Heart left ventricle (tissue), 16 donors: ENCODE measurements at places on chromosomes 5 and 9. TPM values are rescaled to one million over a fixed set of nuclear protein-coding genes. Genes with fewer than 3 reads are reported as not detected.

DNA sequence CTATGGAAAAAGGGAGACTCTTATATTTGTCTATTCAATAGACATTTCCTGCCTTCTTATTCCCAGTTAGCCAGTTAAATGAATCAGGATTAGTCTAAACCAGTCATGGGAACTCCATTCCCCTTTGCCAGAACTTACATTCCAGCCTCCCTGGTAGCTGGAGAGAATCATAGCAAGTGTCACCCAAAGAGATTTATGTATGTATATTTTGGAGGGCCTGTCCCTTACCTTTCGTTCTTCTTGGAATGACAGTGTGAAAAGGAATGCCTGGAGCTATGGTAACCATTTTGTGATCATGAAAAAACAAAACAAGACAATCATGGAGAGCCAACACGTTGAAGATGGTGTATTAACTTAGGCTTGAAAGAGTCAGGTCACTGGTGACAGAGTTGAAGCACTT is 627.7 kb downstream of the CCDC171 start:
- no peaks in the 10 kb centered on the region for H3K4me1 ChIP-seq
- H3K4me3 ChIP-seq, result no peak overlapping the region
- no peaks in the 10 kb centered on the region for H3K36me3 ChIP-seq
- no peaks in the 10 kb centered on the region for H3K27me3 ChIP-seq
- no peak for DNase-seq
- H3K27ac ChIP-seq, result no peak overlapping the region

DNA sequence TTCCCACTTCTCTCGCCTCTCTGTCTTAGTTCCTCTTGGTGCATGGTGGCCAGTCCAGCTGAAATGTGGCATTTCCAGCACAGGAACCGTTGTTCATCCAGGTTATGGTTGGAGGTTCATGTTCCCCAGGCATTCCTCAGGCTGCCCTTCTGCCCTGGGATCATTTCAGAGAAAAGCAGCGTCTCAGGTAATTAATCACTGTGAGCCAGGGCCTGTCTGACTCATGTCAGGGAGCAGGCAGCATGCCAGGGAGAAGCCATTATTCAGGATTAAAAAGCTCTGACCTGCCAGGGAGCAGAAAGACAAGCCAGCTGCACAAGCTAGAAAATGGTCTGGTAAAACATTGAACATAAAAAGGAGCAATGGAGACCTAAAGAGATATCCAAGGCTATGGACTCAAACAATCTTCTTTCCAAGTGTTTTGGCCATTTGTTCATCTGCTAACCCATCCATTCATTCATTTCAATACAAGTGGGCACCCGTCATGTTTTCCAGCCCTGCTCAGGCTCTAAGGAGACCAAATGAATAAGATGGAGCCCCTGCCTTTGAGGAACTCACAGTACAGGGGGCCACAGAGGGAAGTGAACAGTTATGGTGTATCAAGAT is 241.4 kb downstream of the DRD1 start:
- no peaks in the 10 kb centered on the region for H3K36me3 ChIP-seq
- no peak overlapping the region for H3K4me3 ChIP-seq
- no peak overlapping the region for H3K27ac ChIP-seq
- DNase-seq, result no peak
- H3K4me1 ChIP-seq, result no peaks in the 10 kb centered on the region

GRCh38 chr9:37198039-37198729 is 77.8 kb downstream of the ZCCHC7 start:
- peaks cover 26% of the 10 kb centered on the region for H3K4me1 ChIP-seq
- no peak overlapping the region for H3K27ac ChIP-seq
- H3K27me3 ChIP-seq, result no peaks in the 10 kb centered on the region
- H3K36me3 ChIP-seq, result no peaks in the 10 kb centered on the region
- DNase-seq, result no peak
- H3K4me3 ChIP-seq, result no peak overlapping the region

The ZDHHC11B gene
- 8.8 TPM for polyA plus RNA-seq

The OCLN gene
- polyA plus RNA-seq, result 2.1 TPM

The ZNF658 gene
- 1.8 TPM for polyA plus RNA-seq

The LCN12 gene
- polyA plus RNA-seq, result 3.9 TPM

The KIF20A gene
- 0.12 TPM for polyA plus RNA-seq

The SLCO6A1 gene
- not detected for polyA plus RNA-seq
